ENCODE measurements at places on chromosomes 7 and 10. TPM values are rescaled to one million over a fixed set of nuclear protein-coding genes. Genes with fewer than 3 reads are reported as not detected.

TMEM139 gene
- 0.17 TPM for total RNA-seq

RSPH10B2 gene
- total RNA-seq = not detected

NUTM2B gene
- 0.89 TPM for total RNA-seq

RUFY2 gene
- 6.7 TPM for total RNA-seq

CYP3A4 gene
- total RNA-seq = not detected

CPA2 gene
- total RNA-seq = not detected

GDF2 gene
- total RNA-seq = not detected

GPER1 gene
- total RNA-seq = 4.2 TPM

PSMA2 gene
- 95.0 TPM for total RNA-seq

RBM17 gene
- 24.4 TPM for total RNA-seq

SNCG gene
- 18.3 TPM for total RNA-seq

PDLIM1 gene
- 24.2 TPM for total RNA-seq

PTF1A gene
- not detected for total RNA-seq

RAB19 gene
- total RNA-seq = not detected

CALML5 gene
- total RNA-seq = not detected

UBN2 gene
- total RNA-seq = 1.3 TPM

SORCS3 gene
- total RNA-seq = not detected

GIMAP4 gene
- not detected for total RNA-seq

GBX1 gene
- total RNA-seq = not detected

CD36 gene
- 0.15 TPM for total RNA-seq
